Activated naive CD4-positive, alpha-beta T cell treated with anti-CD3 and anti-CD28 coated beads, Interleukin-2, amount 10 ng/mL, durations not matched to agents 7 days and 5 days (primary cell): ENCODE measurements at places on chromosomes 7 and 10.

GRCh38 chr7:156621652-156622051 lies 18.9 kb upstream of the RNF32 start:
- H3K4me1 ChIP-seq = peaks cover 17% of the 10 kb centered on the region
- no peak overlapping the region for H3K27ac ChIP-seq
- no peaks in the 10 kb centered on the region for H3K36me3 ChIP-seq
- no peak for DNase-seq
- peaks cover 57% of the 10 kb centered on the region for H3K27me3 ChIP-seq

DNA sequence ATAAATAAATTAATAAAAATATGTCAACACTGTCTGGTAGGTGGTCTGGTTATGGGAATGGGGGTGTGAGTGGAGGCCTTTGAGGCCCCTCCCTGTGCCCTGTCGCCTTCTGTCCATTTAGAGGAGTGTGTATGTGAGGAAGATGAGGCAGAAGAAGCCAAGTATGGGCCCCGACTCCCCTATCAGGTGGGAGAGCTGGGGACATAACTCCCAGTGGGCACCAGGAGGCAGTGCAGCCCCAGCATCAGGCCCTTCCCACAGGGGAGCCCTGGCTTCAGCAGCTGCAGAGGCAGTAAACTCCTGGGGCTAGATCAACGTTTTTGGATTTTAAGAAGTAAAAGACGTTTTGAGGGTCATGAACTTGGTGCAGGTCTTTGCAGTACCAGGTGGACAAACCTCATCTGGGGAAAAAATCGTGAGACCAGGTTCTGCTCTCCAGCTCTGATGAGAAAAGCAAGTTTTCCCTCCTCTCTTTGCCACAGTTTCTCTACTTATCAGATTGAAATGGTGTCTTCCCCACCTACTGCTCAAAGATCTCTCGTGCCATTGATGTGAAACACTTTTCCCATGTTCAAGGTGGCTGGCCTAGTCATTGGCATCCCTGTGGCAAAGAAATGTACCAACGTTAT lies 167.8 kb upstream of the EEPD1 start:
- peak; percentile 83 for DNase-seq
- peaks cover 10% of the 10 kb centered on the region for H3K27me3 ChIP-seq
- no peaks in the 10 kb centered on the region for H3K36me3 ChIP-seq
- no peak overlapping the region for H3K27ac ChIP-seq

DNA sequence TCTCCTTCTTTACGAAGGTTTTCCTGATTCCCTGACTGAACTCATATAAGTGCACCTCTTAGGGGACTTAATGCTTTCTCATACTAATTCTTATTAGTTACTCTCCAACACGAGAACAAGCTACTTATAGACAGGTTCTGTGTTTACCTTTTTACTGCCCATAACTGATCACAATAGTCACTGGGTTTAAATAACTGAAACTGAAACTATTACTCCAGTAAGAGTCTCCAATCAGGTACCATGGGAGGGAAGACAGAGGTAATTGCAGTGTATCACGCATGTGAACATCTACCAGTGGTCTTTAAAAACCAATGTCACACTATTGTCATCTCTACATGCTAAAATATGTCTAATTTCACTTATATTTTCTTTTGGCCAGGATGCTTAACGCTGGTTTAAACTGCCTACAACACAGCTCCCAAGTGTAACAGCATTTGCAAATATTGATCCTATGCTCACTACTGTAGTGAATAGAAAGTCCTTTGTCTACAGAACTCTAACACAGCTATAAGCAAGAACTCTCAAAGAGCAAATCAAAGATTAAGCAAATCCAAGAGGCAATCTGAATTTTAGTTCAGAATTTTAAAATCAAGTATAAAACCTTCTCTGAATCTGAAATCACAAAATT lies 3.6 kb downstream of the GDI2 start:
- peaks cover 38% of the 10 kb centered on the region for H3K36me3 ChIP-seq
- peak overlapping the region; percentile 52 for H3K27ac ChIP-seq
- H3K4me3 ChIP-seq = peak overlapping the region; percentile 7
- peaks cover 62% of the 10 kb centered on the region for H3K4me1 ChIP-seq
- no peak for DNase-seq
- no peaks in the 10 kb centered on the region for H3K27me3 ChIP-seq

- peak overlapping the region; percentile 88 for H3K27ac ChIP-seq
- H3K27me3 ChIP-seq = no peaks in the 10 kb centered on the region
- peak; percentile 61 for DNase-seq
- H3K36me3 ChIP-seq = peaks cover 32% of the 10 kb centered on the region
- H3K4me1 ChIP-seq = peaks cover 49% of the 10 kb centered on the region
Measured at GRCh38 chr7:44489955-44490350, 505 bp downstream of the NUDCD3 start.
